ENCODE measurements at places on chromosomes 6 and 20.

- DNase-seq = no peak
These were observed 135.7 kb downstream of the IBTK start for GRCh38 chr6:82111818-82112217.

DNA sequence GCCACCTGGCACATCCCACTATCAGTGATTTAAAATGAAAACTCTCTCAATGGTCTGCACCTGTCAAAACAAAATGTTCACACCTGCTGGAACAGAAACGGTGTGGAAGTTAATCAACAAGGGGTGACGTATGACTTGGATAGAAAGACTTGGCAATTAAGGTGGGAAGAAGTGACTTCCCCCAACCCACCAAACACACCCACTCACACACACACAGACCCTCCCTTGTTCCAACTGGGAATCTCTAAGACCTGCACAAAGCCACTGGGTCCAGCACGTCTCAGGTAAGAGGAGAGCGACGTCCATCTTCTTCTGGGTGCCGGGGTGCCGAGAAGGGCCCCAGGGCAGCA is 25.1 kb upstream of the TCFL5 start:
- no peak for DNase-seq

- no peak for DNase-seq
These were observed 30.0 kb upstream of the PHACTR2 start for GRCh38 chr6:143647732-143648131.

- DNase-seq = peak; percentile 48
These were observed 16.3 kb upstream of the SMAP1 start for GRCh38 chr6:70651326-70651905.

DNA sequence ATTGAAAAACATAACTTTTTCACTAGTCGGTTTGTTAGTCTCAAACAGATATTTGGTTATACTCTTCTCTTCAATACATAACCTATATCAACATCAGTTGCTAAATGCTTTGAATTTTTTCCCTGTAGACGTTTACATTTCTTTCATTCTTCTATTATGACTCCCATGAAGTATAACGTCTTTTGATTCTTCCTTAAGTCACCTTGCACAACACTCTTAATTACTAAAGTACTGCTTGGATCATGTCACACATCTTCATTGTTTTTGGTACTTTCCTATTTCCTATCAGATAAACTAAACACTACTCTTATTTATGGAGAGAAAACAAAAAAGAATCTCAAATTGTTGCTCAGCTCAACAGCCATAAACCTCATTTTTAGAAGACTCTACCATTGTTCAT is 23.0 kb upstream of the BMP5 start:
- no peak for DNase-seq

DNA sequence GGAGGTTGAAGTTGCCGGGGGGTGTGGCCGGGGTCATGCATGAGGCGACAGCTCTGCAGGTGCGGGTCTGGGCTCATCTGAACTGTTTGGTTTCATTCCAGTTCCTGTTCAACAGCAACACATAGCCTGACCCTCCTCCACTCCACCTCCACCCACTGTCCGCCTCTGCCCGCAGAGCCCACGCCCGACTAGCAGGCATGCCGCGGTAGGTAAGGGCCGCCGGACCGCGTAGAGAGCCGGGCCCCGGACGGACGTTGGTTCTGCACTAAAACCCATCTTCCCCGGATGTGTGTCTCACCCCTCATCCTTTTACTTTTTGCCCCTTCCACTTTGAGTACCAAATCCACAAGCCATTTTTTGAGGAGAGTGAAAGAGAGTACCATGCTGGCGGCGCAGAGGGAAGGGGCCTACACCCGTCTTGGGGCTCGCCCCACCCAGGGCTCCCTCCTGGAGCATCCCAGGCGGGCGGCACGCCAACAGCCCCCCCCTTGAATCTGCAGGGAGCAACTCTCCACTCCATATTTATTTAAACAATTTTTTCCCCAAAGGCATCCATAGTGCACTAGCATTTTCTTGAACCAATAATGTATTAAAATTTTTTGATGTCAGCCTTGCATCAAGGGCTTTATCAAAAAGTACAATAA is 72.5 kb downstream of the PTPN1 start:
- DNase-seq = no peak

GRCh38 chr6:41371461-41371991 is 36.1 kb downstream of the NCR2 start:
- DNase-seq = peak; percentile 28

- DNase-seq = no peak
These were observed 459.6 kb downstream of the UTRN start for GRCh38 chr6:144744720-144745119.

GRCh38 chr6:22828179-22829062 is 259.1 kb downstream of the HDGFL1 start:
- DNase-seq = no peak

DNA sequence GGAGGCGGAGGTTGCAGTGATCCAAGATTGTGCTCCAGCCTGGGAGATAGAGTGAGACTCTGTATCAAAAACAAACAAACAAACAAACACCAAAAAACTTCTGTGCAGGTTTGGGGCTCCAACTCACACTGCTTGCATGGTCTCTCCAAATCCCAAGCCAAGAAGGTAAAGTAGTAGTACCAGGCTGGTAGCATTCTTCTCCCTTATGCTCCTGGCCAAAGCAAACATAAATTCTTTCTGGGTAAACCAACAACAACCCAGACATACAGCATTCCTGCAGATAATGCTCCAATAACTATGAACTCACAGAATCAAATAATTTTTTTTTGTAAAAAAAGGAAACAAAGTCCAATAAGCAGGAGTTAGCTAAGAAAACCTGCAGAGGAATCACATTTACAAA is 57.8 kb upstream of the KLHL31 start:
- DNase-seq = no peak

DNA sequence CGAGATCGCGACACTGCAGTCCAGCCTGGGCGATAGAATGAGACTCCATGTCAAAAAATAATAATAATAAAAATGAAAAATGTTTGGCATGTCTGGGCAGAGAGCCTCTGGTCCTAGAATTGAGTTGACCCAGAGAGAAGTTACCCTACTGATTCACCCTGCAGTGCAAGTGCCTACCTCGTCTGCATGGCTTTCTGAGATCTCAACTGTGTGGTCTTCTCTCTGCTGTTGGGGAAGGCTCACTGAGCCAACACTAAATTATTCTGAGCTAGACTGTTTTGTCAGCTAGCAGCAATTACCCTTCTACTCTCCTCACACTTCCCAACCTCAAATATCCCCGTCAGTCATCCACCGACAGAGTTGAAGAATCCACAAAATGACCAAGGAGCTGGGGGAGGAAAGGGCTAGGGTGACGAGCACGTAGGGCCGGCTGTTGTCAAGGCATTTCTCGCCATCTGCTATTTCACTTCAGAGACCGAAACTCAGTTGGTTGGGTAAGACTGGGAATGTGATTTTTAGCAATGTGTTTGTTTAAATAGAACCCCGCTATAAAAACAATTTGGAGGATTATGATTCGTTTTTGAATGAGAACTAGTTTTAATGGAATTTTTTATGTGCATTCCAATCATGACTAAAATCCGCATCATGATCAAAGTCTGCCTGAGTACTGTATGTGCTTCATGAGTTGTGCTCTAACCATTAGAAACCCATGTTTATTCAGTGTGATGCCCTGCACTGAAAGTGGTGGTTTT is 9.4 kb downstream of the MAS1 start:
- no peak for DNase-seq

GRCh38 chr6:153231048-153231646 is 100.1 kb upstream of the RGS17 start:
- DNase-seq = peak; percentile 50

DNA sequence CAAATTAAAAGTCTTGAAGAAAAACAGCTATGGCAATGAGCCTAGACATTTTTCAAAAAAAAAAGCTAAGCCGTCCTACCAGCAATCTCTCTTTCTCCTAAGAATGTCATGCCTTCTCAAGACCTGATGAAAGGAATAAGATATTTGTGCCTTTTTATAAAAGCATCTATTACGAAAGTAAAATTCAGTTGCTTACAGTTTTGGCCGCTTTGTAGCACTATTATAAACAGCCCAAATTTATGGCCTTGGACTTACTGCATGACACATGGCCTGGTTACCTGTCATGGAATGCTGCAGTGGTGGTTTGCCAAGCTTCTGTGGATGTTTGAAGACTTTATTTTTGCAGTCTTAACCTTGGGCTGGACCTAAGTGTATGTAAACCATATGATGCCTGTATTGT is 22.2 kb upstream of the VAPB start:
- DNase-seq = no peak

GRCh38 chr6:158558415-158559306 is 1.2 kb upstream of the TMEM181 start:
- DNase-seq = no peak
